NCI-H2029 (cell line): ENCODE measurements at places on chromosomes 5 and 9.

- DNase-seq = no peak
Observed at GRCh38 chr5:36060420-36060887, 6.2 kb downstream of the UGT3A2 start.

GRCh38 chr9:26809795-26810194, 82.8 kb downstream of the CAAP1 start:
- no peak for DNase-seq

DNA sequence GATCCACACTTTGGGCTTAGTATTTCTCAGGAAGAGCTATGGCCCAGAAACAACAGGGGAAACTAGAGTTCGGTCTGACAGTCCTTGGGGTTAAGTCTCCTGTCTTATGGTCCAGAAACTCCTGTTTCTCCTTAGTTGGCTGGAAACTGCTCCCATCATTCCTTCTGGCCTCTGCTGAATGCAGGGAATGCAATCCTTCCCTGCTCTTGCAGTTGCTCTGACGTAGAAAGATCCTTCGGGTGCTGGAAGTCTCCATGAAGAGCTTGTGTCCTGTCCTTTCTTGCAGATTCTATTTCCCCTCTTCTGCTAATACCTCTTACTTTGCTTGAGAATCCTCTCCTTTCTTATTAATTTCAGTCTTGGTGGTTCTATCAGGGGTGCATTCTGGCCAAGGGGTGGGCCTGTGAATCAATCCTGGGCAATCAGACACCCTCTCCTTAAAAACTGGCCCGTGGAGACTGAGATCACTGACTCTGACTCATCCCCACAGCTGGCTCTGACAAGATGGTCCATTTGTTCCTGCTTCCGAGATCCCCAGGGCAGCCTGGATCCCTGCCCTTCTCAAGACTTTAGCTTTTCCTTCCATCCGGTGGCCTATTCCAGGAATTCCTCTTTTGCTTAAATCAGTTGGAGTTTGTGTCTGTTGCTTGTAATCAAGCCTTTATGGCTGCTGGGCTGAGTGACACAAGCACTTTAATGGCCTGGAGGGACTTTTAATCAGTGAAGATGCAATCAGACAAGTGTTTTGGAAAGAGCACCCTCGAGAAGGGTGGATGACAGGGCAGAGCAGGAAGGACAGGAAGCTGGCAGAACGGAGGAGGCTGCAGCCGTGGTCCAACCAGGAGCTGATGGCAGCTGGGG, 23.7 kb downstream of the PTGS1 start:
- DNase-seq = no peak

- no peak for DNase-seq
Observed at GRCh38 chr5:111138096-111138495, 45.9 kb downstream of the WDR36 start.

- DNase-seq = peak; percentile 18
Observed at GRCh38 chr9:13568405-13568804, 288.9 kb upstream of the MPDZ start.
